Activated CD8-positive, alpha-beta memory T cell treated with anti-CD3 and anti-CD28 coated beads for 1 hour (primary cell): ENCODE measurements at places on chromosomes 1 and 21.

GRCh38 chr1:246690100-246690499 lies 34.1 kb upstream of the SCCPDH start:
- DNase-seq = no peak

- DNase-seq = peak; percentile 67
Measured at GRCh38 chr1:156445789-156446263, 54.7 kb downstream of the MEF2D start.

- DNase-seq = no peak
Measured at GRCh38 chr1:56490619-56491018, 88.7 kb downstream of the PLPP3 start.

DNA sequence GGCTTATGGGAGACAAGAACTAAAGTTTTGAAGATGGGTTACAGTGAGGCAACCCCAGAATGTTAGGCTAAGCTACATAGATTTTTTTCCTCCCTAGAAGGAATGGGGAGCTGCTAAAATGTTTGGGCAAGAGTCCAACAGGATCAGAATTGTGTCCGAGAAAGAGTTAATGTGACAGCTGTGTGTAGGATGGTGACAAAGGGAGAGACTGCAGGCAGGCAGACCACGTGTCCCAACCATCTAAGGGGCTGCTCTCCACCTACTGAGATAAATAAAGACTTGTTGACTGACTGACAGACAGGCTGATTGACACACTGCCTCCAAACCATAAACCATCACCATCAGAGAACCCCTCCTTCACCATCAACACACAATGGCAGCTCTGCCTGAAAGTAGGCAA lies 133.7 kb upstream of the CTTNBP2NL start:
- DNase-seq = no peak

DNA sequence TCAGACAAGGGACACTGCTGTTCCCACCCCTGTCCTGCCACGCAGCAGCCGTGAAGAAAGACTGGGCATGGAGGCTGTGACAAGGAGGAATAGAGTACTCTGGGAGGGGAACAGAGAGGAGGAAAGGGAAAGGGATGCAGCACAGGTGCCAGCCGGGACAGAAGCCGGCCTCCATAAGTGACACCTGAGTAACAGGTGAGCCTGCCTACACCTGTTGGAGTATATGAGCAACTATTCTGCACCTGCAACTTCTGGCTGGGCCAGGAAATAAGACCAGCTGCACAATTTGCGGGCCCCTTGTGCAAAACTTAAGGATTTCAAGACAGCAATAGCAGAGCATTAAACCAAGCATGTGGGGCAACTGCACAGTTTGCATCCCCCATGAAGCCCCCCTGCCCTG lies 72.5 kb upstream of the GOLT1A start:
- no peak for DNase-seq

GRCh38 chr1:240445369-240445768 lies 166.6 kb downstream of the GREM2 start:
- DNase-seq = no peak

DNA sequence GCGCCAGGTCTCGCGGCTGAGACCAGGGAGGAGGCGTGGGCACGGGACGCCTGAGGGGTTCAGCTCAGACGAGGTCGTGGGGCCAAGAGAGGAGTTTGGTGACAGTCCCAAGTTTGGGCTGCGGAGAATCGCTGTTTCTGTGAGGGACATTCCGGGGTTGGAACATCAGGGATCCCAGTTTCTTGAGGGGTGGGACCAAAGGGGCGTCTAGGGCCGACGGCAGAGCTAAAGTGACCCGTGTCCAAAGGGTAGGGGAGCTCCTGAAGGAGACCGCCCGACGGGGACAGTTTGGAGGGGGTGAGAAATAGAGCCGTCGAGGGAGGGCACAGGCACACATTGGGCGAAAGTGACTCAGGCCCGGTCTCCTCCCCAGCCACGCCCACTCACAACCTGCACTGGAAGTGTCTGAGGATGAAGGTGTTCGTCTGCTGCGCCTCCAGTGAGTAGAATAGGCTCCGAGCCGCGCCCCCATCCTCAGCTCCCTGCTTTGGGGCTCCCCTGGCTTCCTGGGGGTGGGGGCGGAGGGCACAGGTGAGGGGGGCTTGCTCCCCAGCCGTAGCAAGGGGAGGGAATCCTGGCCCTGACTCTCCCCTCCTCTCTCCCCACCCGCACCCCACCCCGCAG lies 7.0 kb downstream of the EFNA3 start:
- DNase-seq = peak; percentile 66

- DNase-seq = no peak
Measured at GRCh38 chr1:59730759-59731478, 83.8 kb upstream of the HOOK1 start.

DNA sequence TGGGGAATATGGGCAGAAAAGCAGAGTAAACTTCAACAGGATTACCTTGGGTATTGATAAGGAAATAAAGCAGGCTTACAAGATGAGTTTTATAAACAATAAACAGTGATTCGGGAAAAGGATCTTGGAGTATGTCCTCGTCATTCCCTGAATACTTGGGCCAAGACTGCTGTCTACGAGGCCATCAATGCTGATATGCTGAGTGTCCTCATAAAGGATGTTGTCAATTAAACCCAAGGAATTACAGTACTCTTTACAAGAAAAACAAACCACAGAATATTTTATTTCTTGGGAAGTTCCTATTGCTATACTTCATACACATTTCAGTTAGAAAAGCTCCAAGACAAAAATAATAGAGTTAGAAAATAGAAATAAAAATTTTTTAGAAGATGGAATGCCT lies 34.9 kb downstream of the ATP1B1 start:
- DNase-seq = no peak

- no peak for DNase-seq
Measured at GRCh38 chr1:26164036-26164860, 4.5 kb downstream of the C1orf232 start.

DNA sequence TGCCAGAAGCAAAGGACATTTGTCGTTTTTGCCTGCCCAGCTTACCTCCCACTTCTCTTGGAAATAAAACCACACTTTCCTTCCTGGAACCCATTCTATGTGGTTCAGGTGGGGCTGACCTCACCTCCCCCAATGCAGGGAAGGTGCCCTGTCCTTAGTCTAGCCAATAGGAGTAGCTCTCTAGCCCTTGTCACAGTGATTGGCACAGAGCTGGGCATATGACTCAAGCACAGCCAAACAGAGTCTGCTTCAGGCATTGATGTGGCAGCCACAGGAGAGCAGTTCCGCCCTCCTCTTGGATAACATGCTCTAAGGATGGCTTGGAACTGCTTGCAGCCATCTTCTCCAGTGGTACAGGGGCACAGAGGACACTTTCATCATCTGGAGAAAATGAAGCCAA lies 134.0 kb downstream of the LRIG2 start:
- DNase-seq = no peak

GRCh38 chr1:10788592-10789006 lies 7.8 kb downstream of the CASZ1 start:
- DNase-seq = no peak

- no peak for DNase-seq
Measured at GRCh38 chr1:68449901-68450300, at the start of gene RPE65. TSS of gene RPE65 (minus strand) at chr1:68449954. CDS start at chr1:68449905, 49 bp downstream.

DNA sequence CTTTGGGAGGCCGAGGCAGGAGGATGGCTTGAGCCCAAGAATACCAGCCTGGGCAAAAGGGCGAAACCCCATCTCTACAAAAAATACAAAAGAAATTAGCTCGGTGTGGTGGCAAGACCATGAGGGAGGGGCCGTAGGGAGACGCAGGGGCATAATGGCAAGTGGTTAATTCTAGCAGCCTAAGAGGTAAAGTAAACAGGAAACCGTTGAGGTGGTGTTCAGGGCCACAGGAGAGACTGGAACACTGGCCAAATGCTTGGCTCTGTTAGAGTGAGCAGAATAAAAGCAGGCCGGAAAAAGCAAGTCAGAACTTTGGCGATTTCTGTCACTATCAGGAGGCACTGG lies 89.2 kb downstream of the RIPK4 start:
- no peak for DNase-seq

GRCh38 chr21:46155514-46156377 lies at the start of gene FTCD:
TSS of gene FTCD (minus strand) at chr21:46155579. CDS start at chr21:46155523, 56 bp downstream.
- no peak for DNase-seq

- no peak for DNase-seq
Measured at GRCh38 chr1:97093741-97094140, 372.2 kb downstream of the PTBP2 start.

GRCh38 chr1:84995484-84996334 lies 1.2 kb downstream of the MCOLN2 start:
- DNase-seq = no peak

- DNase-seq = no peak
Measured at GRCh38 chr1:109482791-109483671, 674 bp upstream of the ATXN7L2 start.

GRCh38 chr21:42509244-42509643 lies 4.4 kb upstream of the SLC37A1 start:
- no peak for DNase-seq

DNA sequence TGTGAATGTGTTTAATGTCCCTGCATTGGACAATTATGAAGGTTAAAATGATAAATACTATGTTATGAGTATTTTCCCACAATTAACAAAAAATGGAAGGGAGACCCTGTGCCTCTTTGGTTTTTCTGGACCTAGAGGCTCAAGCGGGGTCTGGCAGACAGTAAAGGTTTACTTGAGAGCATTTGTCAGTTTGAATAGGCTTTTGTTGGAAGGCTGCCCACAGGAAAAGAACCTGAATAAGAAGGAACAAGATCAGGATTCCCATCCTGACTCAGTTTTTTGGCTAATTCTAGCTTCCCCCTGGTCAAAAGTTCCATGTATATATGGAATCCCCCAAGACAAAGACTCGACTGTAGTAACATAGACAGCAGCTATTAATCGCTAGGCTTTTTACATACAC lies 150.9 kb upstream of the JUN start:
- DNase-seq = no peak

GRCh38 chr1:109263234-109263596 lies 13.9 kb downstream of the CELSR2 start:
- no peak for DNase-seq

DNA sequence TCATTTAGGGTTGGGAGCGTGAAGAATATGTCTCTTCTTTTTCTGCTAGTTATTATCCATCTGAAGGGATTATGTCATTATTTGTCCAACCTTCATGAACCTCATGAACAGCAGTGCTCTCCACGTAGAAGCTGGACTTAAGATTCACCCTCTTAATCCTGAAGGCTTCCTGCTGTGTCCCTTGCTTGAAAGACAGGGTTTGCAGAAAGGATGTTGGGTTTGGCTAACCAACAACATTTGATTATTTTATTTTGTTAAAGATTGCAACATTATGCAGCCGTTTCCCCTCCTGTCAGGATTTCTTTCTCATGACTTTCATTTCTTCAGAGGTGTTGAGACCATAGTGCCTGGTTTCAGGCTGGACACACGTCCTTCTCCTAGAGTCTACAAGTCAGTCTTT lies 75.2 kb downstream of the NGF start:
- DNase-seq = no peak

GRCh38 chr1:25009671-25010262 lies 79.7 kb upstream of the RUNX3 start:
- no peak for DNase-seq

GRCh38 chr1:201379733-201380242 lies 2.3 kb upstream of the TNNT2 start:
- no peak for DNase-seq

- DNase-seq = no peak
Measured at GRCh38 chr1:247471445-247472016, 13.6 kb upstream of the OR2B11 start.

DNA sequence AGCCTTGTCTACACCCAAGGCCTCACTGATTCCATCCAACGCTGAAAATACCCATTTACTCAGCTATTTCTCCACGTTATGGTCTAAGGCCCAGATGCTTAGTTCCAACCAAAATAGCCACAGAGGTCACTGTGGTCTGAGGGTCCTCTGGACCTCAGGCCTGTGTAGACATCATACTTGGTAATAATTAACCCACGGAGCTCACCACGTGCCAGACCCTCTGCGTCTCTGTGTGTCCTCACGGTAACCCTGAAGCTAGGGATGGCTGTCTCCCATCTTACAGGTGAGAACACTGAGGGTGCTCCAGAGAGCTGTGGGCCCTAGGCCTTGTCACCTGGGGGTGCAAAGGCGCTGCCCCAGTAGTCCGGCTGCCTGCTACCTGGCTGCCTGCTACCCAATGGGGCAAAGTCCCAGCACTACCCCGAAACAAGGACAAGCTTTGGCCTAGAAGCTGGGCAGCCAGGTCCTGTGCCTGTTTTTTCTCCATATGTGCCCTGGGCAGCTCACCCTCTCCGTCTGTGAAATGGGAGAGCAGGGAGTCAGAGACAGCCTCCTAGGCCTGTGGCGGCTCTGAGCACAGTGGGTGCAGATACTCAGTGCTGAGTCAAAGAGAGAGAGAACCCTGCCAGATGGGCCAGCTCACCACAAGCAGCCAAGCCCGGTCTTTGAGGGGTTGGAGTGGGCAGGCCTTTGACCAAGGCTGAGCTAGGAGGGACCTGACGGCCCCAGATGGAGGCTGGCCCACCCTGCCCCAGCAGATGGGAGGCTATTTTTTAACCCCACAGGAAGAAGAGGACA lies 17.0 kb upstream of the RUNX3 start:
- DNase-seq = no peak

GRCh38 chr1:85203573-85204171 lies 2.9 kb upstream of the SYDE2 start:
- no peak for DNase-seq

DNA sequence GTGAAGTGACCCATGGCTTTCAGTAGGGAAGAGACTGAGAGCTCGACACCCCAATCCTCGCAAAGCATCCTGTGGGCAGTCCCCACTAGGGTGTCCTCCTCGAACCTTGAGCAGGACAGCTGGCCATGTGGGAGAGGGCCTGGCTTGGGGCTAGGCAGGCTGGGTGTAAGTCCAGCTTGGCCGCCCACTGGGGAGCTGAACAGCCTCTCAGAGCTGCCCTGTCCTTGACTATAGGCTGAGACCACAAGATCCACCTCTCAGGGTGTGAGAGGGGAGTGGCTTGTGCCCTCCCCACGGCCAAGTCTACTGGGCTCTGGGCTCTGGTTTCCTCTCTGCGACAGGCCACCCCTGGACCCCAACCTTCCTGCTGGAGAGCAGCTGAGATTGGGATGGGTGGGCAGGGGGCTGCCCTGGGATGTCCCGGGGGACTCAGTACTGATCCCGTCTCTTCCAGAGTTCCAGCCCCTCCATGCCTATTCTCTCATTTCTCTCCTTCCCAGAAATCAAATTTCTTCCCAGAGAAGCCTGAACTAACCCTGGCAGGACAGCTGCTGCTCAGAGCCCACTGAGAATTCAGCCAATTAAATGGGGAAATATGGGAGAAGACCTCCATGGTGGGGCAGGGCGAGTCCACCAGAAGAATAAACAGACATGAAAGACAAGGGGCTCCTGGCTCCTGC lies 282.9 kb downstream of the PTPRU start:
- no peak for DNase-seq

GRCh38 chr1:25718732-25719131 lies 81.3 kb upstream of the SELENON start:
- DNase-seq = no peak

GRCh38 chr1:30661311-30661710 lies 62.1 kb downstream of the MATN1 start:
- no peak for DNase-seq
